ENCODE measurements at places on chromosomes 2 and 18. TPM values are rescaled to one million over a fixed set of nuclear protein-coding genes. Genes with fewer than 3 reads are reported as not detected.

NLRC4 gene
- 0.98 TPM for total RNA-seq

INHA gene
- total RNA-seq = not detected

MAP3K20 gene
- total RNA-seq = 9.5 TPM

ANKRD30B gene
- not detected for total RNA-seq

UGT1A10 gene
- not detected for total RNA-seq

DNA sequence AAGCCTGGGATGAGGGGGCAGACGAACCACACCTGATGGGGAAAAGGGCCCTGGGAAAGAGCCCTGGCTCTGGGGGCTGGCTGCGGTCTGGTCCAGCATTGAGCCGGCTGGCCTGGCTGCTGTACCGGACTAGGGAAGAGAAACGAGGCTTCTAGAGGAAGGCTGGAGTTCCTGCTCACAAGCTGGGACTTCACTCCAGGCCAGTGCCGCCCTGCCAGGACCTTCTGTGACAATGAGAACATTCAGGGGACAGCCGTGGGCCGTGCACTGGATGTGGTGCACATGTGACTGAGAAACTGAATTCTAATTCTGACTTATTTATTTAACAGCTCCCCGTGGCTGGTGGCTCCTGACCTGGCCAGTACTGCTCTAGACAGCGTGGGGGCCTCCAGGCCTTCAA lies 269.3 kb downstream of the HDAC4 start:
- no peak for DNase-seq

DNA sequence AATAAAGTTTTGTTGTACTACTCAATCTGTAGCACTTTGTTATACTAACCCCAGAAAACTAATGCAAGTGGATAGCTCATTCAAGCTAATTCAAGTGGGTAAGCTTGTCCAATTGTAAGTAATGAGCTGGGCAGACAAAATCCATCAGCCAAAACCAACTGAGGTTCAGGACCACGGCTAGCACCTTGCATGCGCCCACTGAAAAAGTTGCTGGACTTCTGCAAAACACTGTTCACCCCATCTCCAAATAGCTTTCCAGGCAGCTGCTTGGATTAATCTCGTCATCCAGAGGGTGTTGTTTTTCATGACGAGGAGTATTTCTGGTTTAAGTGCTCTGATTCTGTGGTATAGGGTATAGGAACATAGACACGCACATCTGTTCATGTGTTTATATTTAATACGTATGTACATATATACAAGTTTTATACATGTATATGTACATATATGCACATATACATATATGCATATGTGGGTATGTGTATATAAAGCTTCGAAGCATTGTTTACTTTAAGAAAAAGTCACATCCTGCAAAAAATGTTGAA lies 307.5 kb downstream of the GALR1 start:
- DNase-seq = no peak

DNA sequence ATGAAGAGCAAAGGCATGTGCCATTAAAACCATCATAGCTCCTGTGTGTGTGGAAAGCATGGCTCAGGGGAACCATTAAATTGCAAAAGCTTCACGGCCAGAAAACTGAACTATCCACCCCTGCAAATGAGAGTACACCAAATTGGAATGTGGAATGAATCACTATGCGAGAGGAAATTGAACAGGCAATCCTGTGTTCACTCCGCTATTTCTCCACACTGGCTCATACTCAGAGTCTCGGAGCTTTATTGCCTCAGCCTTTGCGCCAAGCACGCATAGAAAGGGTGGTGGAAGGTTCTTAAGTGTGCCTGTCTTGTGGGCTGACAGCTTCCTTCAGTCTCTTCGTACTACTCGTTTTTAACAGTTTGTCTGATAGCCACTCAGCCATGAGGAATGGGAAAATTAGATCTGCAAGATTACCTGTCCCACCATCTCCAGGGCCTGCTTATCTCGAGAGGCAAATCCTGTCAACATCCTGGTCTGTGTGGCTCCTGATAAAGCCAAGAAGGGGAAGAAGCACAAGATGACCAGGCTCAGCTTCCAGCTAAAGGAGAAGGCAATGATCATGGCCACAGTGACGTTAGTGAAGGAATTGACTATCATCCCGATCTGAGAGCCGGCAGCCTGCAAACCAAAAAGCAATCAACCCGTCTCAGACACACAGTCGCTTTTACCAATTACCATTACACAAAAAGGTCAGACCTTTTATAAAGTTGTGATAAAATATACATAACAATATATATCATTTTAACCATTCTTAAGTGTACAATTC lies 34.9 kb downstream of the G6PC2 start:
- no peak for DNase-seq

DNA sequence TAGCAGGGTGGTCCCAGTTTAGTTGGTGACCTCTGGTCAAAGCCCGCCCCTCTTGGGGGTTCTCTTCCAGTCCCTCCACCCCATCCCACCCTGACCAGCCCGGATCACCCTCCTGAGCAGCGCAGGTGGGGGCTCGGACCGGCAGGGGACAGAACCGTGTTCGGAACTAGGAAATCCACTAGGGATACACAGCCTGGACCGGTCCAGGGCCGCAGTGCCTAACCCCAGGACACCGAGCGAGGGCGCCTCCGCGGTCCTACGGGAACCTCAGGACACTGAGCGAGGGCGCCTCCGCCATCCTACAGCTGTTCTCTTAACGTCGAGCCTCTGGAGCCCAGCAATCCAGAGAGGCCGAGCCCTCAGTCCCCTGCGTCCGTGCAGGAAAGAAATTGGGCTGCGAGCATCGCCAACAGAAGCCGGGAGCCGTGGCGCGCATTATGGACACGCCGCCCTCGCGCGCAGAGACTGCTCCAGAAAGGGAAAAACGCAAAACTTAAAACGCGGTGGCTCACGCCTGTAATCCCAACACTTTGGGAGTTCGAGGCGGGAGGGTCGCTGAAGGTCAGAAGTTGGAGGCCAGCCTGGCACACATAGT lies 8.5 kb downstream of the RAX start:
- no peak for DNase-seq

DNA sequence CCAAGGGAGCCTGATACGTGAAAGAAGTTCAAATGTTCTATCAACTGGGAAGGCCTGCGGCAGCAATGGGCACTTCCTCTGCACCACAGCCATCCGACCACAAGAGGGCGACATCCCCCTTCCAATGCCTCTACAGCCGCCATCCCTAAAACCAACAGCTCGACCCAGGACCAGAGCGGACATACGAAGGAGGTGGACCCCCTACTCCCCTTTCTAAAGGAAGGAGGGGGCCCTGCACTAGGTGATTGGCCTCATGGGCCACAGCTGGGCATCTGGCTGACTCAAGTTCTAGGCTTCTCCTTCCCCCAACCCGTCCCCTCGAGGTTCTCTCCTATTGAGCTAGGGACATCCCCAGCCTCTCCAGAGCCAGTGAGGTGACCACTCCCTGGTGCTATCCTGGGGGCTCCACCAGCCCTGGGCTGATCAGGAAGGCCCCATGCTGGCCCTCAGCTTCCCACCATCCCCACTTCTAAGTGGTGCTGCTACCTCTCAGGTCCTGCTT lies 217.2 kb downstream of the TNS1 start:
- peak; percentile 75 for DNase-seq

- no peak for DNase-seq
Observed at GRCh38 chr2:46490521-46491141, 11.3 kb downstream of the TMEM247 start.

- no peak for DNase-seq
Observed at GRCh38 chr2:100814453-100814852, 5.5 kb upstream of the NPAS2 start.

- DNase-seq = no peak
Observed at GRCh38 chr2:6139142-6139541, 447.0 kb downstream of the SOX11 start.

- no peak for DNase-seq
Observed at GRCh38 chr2:138275881-138276280, 225.7 kb upstream of the SPOPL start.

DNA sequence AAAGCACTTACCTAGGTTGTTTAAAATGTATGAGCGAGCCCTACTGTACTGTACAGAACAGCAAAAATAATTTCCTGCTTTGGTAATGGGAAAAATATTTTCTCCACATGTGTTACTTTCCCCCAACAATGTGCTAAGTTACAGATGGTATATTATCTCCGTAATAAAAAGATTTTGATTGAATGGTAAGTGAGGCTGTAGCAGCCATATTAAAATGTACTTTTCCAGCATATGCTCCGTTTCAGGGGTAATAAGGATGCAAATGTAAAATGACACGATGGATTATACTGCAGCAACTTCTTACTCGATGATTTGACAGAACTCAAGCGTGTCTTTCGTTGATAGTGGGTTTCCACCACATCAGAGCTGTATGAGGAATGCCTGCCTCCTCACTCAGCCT lies 50.5 kb downstream of the OSBPL6 start:
- DNase-seq = no peak

Measured in activated B cell treated with CpG ODN at 0.5 μM for 24 hours (primary cell).